ENCODE measurements at places on chromosomes 16 and 17.
A peak's percentile ranks its signal among the peaks of the same experiment; 100 is the strongest.

- DNase-seq = no peak
Measured at GRCh38 chr16:72187551-72187950, 15.6 kb upstream of the PMFBP1 start.

GRCh38 chr17:13477180-13477611, 124.5 kb downstream of the HS3ST3A1 start:
- no peak for DNase-seq

GRCh38 chr17:70338946-70339354, 169.6 kb downstream of the KCNJ2 start:
- no peak for DNase-seq

- no peak for DNase-seq
Measured at GRCh38 chr16:67087803-67088202, 21.9 kb upstream of the PHAF1 start.

DNA sequence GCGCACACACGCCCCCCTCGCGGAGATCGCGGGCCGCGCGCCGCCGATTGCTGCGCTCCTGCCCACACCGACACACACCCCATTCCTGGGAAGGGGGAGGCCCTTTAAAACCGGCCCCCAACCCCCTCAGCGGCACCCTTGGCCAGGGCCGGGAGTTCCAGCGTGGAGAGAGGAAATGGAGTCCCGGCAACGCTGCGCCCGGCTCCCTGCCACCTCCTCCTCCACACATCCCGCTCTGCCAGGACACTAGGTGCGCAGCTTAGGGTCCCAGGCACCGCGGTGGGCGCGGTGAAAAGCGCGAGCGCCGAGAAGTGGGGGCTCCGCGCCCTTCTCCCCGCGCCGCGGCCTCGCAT, 397 bp downstream of the CDC42EP4 start:
- no peak for DNase-seq

- no peak for DNase-seq
Measured at GRCh38 chr17:28532050-28532960, 20.1 kb downstream of the UNC119 start.

DNA sequence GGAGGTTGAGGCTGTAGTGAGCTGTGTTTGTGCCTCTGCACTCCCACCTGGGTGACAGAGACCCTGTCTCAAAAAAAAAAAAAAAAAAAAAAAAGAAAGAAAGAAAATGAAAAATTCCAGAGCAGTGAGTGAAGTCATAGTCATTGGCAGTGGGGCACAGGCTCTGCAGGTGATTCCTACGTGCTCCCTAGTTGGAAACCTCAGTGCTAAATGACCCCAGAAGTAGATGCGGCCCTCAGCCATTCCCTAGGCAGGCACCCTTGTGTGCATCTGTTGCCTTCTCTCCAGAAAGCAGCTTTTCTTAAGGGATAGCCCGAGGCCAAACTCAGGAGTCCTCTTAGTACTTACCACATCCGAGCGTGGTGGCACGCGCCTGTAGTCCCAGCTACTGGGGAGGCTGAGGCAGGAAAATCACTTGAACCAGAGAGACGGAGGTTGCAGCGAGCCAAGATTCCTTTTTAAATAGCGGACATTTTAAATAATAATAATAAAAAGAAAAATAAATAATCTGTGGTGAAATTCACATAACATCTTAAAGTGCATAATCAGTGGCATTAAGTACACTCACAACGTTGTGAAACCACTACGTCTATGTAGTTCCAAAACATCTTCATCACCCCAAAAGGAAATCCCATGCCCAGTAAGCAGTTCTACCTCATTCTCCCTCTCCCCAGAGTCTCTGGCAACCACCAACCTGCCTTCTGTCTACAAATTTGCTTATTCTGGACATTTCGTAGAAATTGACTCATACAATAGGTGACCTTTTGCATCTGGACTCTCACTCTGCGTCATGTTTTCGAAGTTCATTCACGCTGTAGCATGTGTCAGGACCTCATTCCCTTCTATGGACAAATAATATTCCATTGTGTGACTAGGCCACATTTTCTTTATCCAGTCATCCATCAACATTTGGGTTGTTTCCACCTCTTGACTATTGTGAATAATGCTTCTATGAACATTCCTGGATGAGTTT, 12.5 kb upstream of the SPHK1 start:
- DNase-seq = no peak

GRCh38 chr17:10243883-10244844, 45.8 kb upstream of the GAS7 start:
- no peak for DNase-seq

DNA sequence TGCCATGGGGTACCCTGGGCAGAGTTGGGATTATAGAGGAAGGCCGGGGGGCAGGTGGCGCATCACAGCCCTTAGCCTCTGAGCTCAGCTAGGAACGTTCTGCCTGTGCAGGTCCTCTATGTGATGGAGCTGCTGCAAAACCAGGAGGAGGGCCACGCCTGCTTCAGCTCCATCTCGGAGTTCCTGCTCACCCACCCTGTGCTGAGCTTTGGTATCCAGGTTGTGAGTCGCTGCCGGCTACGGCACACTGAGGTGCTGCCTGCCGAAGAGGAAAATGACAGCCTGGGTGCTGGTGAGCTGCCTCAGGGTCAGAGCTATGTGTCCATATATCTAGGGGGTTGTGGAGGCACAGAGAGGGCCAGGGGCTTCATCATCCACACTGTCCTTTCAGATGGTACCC, 5.8 kb upstream of the NRN1L start:
- DNase-seq = no peak

DNA sequence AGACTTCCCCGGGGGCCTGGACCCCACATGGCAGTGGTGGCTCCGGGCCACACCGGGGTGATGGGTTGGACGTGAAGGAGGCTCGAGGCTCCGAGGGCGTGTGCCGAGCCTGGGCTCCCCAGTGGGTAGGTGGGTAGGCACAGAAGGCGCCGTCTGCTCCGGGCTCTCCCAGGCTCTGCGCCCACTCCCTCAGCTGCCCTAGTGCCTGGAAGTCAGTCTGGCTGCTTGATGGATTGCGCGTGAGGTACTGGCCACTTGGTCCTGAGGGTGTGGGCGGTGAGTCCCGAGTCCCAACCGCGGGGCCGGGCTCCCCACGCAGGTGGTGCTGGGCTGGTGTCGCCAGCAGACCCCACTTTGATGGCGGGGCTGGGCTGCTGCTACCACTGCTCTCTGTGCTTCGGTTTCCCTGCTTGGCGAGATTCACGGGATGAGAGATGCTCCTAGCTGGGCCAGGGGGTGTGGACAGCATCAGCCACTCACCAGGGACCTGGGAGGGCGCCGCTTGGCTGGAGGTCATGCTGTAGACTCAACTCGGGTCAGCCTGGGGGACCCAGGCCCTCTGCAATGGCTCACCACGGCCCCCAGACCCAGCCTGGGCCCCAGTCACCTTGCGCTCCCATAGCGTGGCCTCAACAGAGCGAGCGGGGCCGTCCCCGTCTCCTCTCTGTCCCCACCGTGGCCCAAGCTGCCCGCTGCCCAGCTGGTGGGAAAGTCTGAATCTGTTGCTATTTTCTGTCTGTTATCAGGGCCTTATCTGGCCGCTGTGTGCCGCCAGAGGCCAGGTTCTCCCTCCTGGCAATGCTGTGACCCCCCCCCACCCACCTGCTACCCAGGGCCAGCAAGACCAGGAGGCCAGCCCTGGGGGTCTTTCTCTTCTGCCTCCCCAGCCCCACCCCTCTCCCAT, 26.1 kb downstream of the ZFPM1 start:
- no peak for DNase-seq

DNA sequence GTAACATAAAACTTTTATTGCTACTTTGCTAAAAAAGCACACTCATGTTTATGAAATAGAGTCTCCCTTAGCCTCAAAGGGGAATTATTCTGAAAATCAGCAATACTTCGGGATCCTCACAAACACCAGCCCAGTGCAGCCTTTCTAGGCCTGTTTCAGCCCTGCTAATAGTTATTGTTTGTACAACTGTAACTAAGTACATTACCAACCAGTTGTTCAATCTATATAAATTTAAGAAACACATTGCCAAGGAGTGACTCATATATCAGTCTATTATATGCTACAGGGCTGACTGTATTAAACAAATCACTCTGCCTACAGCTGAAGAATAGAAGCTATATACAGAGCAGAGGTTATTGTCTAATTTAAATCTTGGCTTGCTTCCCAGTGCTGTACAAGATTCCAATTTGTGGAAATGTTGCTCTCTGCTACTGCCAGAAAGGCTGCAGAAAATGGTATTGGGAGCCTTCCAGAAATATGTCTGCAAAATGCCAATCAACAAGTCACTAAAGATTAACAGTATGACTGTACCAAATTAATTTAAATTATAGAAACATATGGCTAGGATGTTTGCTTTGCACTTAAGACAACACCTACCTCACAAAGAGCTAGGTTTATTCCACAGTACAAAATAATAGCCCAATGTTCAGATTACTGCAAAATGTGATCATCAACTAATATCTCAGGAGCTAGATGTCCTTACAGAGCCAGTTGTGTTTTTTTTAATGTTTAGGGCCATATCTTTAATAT, 49.7 kb downstream of the TOX3 start:
- DNase-seq = no peak

- DNase-seq = no peak
Measured at GRCh38 chr16:14502256-14502875, 127.7 kb downstream of the PARN start.

- no peak for DNase-seq
Measured at GRCh38 chr16:77660311-77660710, 62.0 kb upstream of the NUDT7 start.

- peak; percentile 78 for DNase-seq
Measured at GRCh38 chr17:77400445-77400870, 259.7 kb downstream of the SEC14L1 start.

- DNase-seq = no peak
Measured at GRCh38 chr17:7131423-7131791, 16.8 kb upstream of the ASGR2 start.

DNA sequence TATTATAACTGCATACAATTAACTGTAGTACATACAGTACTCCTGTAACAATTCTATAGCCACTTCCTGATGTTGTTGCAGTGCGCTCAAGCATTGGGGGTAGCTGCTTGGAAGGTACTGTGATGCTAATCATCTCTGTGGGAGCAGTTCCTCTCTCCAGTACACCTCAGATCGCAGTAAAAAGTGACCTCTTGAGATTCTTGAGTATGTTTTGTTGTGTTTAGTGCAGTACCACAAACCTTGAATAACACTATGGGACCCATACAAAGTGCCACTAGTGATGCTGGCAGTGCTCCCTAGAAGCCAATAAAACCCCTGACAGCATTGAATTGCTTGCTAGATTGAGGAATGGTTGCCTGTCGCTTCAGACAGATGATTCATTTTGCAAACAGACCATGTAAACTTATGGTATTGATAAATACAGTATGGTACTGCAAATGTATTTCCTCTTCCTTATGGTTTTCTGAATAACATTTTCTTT, 193.0 kb downstream of the SPECC1 start:
- DNase-seq = no peak

DNA sequence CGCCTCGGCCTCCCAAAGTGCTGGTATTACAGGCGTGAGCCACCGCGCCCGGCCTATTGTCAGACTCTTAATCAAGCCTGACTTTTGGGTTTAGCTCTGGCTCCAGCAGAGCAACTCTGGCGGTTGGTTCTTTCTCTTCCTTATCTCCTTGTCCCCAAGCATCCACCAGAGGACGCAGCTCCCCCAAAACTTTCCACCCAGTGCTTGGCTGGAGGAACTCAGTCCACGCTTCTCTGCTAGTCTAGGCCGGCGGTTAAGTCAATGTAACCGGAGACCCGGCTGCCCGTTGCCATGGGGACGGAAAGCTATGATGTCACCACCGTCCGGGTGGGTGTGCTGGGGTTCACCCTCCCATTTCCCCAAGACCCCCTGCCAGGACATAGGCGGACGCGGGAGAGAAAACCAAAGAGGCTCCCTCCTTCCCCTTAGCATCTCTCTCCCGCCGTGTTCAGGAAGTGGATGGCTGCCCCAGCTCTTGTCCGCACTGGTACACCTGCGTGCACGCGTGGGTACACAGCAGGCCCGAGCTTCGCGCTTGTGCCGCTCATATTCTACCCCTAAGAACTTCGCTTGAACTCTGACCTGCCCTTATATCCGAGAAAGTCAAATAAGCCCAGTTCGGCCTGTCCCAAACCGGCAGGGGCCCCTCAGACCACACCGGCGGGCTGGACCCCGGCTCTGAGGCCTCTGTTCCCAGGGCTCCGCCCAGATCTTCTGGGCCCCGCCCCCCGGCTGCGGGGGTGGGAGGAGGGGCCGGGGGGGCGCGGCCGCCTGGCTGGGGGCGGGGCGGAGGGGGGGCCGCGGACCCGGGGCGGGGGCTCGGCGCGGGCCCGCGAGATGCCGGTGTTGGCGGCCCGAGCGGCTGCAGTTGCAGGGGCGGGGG, at the start of gene RND2:
RND2 (plus strand) TSS at position 825 of the 883 bp plus-strand sequence. CDS start 117 bp downstream, outside the sequence.
- peak; percentile 81 for DNase-seq

DNA sequence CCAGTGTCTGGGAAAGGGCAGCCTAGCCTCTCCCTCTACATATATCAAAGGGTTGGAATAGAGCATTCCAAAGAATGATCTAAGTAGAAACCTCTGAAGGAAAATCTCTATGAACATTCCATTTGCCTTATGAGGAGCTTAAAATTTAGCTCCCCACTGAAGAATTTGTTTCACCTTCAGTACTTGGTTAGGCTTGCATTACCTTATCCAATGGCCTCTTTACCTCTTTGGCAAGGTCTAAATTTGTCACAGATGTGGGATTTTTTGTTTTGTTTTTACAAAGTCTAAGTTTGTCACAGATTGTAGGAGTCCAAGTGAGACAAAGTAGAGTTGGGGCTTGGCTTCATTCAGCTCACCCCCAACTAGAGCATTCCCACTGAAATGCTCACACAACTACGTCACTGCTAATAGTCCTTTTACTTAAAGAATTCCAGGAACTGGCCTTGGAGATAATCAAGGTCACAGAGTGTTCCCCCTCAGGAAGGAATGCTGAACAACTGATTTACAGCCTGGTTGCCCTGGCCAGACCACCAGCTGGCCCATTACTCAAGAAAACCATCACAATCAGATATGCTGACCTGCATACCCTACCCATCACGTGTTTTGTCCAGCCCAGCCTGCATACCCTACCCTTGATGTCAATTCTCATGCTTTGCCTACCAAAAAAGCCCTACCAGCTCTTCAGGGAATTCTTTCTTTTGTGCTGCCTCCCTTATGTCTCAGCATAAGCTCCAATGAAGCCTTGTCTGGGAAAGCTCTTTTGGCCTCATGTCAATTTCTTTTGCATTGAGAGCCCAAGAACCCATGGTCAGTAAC, 26.5 kb upstream of the PPM1D start:
- no peak for DNase-seq

DNA sequence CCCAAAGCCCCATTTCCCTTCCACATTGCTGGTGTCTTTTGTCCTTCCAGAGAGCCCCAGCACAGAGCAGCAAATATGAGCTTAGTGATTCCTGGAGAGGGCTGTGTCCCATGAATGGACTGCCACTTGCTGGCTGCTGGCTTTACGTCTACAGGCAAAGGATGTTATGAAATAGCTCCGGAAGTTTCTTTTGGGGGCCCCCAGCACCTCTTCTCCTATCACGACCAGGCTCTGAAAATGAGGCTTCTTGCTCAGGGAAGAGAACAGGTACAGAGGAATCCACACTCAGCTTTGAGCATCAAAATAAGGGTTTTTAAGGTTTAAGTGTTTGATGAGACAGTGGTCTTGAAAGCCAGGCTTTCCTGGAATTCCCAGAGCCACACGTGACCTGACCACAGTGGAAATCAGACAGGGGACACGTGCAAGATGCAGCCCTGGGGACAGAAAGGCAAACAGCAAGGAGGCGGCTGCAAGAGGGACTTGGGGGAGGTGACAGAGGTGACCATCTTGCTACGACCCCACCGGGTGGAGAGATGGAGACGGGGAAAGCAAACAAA, 58.1 kb downstream of the ZDHHC7 start:
- DNase-seq = no peak
